Fibroblast of skin of abdomen (primary cell): ENCODE measurements at places on chromosomes 1 and 21.

DNA sequence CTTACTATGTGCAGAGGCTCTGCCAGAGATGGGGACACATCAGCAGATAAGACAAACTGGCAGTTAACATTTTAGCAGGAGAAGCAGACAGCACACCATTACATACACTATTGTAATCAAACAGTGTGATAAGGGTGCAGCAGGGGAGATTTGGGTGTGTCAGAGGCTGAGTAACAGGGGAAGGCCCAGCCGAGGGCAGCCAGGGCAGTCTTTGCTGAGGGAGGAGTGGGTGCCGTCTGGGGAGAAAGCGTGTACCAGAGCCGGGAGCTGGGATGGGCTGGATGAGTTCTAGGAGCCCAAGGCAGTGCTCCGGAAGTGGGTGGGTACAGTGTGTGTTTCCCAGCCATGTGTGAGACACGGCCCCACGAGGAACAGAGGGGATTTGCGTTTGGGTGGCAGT lies 31.2 kb downstream of the KCNA10 start:
- no peak for DNase-seq

GRCh38 chr1:186139701-186140100 lies 235.4 kb downstream of the TPR start:
- DNase-seq, result peak; percentile 72

GRCh38 chr1:25651824-25652741 lies 35.5 kb downstream of the MAN1C1 start:
- no peak for DNase-seq

DNA sequence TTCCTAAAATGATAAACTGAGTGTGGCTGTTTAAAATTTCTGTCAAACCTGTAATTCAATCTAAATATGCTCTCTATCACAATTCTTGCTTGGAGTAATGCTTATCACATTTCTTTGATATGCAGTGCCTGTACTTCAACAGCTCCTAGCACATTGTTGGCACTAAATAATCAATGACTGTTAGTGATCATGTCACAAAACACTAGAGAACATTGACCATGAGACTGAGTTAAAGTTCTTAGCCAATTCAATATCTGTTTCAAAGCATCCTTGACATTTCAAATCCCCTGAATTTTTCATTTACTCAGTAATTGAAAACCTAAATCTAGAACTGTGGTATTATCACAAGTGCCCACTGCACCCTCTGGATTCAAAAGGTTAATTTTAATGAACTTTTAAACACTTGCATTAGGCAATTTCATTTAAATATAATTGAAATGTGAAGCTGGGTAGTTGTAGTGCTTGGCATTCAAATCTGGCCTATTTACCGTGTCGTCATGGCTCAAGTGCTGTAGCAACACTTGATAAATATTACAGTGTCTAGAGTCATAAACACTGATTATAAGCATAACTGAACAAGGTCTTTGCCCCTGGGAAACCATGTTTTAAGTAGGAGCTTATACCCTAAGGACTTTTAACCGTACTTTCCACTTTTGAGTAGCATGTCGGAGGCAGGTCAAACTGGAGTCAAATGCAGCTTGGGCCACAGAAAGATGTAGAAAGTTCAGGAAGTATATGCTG lies 143.6 kb downstream of the LRRC7 start:
- DNase-seq, result no peak

- DNase-seq, result peak; percentile 94
These were observed 75.0 kb upstream of the DUSP10 start for GRCh38 chr1:221816899-221817298.

DNA sequence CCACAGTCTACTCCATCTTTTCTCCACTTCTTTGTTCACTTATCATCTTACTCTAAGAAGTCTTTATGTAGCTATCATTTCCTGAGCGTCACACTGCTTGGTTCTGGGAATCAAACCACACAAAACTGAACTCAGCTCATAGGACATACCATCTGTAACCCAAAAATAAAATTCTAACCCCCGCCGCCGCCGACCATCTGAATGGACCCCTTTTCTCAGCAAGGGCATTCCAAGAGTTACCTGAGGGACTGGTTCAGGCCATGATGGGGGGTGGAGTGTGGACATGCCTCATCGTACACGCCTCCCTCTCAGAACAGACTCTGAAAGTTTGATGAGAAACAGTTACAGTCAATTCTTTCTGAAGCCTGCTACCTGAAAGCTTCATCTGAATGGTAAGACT lies 12.6 kb upstream of the CHI3L2 start:
- DNase-seq, result no peak

- no peak for DNase-seq
These were observed 134.4 kb downstream of the LEPR start for GRCh38 chr1:65554829-65555228.

DNA sequence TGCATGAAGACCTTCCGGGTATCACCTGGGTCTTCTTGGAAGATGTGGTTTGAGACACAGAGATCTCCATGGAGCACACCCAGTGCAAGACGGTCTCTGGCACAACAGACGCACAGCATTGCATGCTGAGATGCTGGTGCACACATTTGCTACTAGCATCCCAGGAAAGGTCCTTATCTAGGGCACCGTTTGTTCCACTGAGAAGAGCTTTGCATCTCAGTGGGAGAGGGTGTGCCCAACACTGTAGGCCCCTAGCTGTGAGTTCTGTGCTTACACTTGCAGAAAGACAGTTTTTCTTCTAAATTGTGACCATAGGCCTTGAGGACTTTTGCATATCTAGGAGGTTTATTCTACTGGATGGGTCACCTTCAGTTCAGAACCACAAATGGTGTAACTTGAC lies 554.1 kb downstream of the MATN1 start:
- DNase-seq, result no peak

DNA sequence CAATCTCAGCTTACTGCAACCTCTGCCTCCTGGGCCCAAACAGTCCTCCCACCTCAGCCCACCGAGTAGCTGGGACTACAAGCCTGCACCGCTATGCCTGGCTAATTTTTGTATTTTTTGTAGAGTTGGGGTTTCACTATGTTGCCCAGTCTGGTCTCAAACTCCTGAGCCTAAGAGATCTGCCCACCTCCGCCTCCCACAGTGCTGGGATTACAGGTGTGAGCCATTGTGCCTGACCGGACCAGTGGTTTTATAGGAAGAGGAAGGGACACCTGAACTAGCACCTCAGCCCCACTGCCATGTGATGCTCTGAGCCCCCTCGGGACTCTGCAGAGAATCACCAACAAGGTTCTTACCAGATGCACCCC lies 4.1 kb downstream of the CRYBG2 start:
- no peak for DNase-seq

GRCh38 chr1:202807451-202807925 lies 733 bp downstream of the KDM5B start:
- DNase-seq, result peak; percentile 43

DNA sequence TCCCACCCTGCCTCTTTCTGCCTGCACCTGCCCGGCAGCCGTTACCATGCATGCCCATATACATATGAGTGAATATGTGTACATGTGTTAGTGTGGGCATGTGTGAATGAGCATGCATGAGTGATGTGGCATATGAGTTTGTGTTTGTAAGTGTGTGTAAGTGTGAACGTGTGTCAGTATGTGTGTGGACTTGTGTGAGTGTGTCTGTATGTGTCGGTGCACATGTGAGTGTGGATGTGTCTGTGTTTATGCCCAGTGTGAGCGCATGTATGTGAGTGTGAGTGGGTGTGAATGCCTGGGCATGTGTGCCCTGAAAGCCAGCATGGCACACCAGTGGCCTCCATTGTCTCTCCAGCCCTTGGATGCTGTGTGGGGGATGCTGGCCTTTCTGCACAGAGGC lies 2.5 kb upstream of the UMODL1 start:
- no peak for DNase-seq

DNA sequence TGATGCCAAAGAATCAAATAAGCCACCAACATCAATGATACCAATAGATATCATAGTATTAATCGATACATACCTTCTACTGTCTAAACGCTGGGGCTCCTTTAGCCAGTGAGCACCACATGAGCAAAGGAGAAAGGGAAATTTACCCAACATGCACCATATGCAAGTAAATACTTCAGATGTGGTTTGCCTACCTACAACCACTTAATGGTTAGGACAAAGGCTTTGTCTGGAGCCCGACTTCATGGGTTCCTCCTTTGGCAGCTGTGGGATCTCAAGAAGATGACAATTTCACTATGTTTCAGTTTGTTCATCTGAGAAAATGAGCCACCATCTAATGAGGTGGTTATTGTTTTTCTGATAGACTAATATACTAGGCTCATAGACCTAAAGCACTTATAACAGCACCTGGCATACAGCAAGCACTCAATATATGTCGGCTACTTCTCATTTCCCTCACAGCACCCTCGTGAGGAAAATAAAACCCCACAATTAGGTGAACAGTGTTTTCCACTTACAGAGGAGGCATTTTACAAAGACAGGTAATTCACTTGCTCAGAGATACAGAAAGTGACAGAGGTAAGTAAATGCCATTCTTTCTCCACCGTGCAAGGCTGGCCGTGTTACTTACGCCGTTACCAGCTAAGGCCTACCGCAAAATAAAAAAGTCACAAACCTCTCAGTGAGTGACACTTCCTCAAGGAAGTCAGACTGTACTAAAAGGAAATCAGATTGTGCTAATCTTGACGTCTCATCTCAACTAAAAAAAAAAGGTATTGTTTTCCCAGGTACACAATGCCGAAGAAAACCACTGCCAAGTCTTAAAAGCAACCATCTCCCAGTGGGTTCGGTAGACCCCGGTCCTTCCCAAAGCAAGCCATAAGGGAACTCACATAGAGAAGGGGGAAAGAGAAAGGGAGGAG lies 1.6 kb downstream of the TTC13 start:
- DNase-seq, result no peak

- no peak for DNase-seq
These were observed 11.7 kb downstream of the CELSR2 start for GRCh38 chr1:109261006-109261405.

- no peak for DNase-seq
These were observed 44.2 kb upstream of the EXOSC10 start for GRCh38 chr1:11143907-11144306.

GRCh38 chr21:29096218-29097015 lies 23.0 kb upstream of the CCT8 start:
- no peak for DNase-seq

DNA sequence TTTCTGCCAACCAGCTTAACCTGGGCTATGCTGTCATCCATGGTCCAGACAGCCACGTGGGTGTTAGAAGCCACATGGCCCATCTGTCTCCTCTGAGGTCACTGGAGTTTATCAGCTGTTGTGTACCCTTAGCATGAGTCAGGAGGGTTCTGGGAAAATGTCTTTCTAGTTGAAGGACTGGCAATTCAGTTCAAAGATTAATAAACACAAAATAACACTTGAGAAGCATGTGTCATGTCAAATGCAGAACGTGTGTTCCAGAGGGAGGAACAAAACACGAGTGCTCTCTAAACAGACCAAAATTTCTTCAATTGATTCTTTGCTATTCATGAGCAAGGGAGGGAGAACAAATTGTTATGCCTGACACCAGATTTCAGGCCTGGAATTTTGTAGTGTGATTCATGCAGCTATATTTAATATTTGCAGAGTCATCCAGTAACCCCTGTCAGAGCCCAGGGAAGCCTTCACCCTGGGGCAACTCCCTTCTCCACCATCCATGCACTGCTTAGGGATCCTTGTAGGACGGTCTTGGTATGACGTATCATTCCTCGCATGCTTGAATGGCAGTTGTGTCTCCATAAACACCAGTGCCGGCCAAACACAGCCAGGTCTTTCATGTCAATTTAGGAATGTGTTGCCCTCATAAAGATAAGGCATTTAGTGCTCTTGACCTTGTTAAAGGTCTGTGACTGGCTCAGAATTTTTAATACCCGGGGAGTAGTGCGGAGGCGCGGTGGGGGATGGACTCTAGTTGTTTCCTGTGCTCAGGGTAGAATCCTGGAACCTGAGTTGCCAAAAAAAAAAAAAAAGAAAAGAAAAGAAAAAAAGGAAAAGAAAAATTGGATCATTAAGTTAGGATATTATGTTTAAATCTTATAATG lies 27.7 kb upstream of the DYRK1A start:
- peak; percentile 91 for DNase-seq

GRCh38 chr1:13797397-13797796 lies 97.4 kb downstream of the PRDM2 start:
- no peak for DNase-seq

GRCh38 chr1:2602866-2603520 lies 16.4 kb downstream of the PRXL2B start:
- DNase-seq, result no peak

- no peak for DNase-seq
These were observed 42.5 kb upstream of the C1orf174 start for GRCh38 chr1:3942416-3943122.

GRCh38 chr1:168506204-168506819 lies 37.5 kb downstream of the XCL2 start:
- peak; percentile 61 for DNase-seq

DNA sequence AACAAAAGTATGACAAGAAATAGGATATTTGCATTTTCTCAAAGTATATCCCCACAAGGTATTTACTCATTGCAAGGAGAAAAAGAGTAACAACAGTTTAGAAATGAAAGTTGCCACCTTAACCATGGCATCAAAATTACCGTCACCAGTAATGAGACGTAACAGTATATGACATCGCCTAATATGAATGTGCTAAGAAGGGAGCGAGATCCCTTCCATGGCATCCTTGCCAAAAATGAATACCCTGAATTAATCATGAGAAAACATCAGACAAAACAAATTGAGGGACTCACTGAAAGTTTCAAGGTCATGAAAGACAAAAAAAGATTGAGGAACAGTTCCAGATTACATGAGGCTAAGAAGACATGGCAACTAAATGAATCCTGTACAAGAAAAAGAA lies 78.9 kb upstream of the MROH9 start:
- DNase-seq, result no peak

DNA sequence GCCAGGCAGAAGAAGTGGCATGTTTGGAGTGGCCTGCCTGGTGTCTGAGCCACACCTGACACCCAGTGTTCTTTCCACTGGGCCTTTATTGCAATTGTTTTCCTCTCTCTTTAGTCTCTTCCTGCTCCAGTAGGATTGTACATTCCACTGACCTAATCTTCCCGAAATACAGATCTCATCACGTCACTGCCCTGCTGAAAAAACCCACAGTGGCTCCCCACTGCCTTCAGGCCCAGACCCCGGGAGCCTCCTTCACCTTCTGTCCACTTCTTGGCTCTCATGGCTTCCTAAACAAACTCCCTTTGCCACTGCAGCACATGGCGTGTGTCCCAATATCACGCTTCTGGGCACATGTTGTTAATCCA lies 25.3 kb upstream of the ATP5PO start:
- peak; percentile 61 for DNase-seq
